ENCODE measurements at places on chromosomes 1 and 21. TPM values are rescaled to one million over a fixed set of nuclear protein-coding genes. Genes with fewer than 3 reads are reported as not detected.

The C1orf53 gene
- 12.6 TPM for total RNA-seq

The MPL gene
- not detected for total RNA-seq

The IL24 gene
- not detected for total RNA-seq

The INPP5B gene
- total RNA-seq: 15.7 TPM

The SLFNL1 gene
- total RNA-seq: 0.05 TPM

The NBPF20 gene
- total RNA-seq: 3.3 TPM

The FAAH gene
- 0.26 TPM for total RNA-seq

The CTSK gene
- total RNA-seq: 2.6 TPM

The AVPR1B gene
- total RNA-seq: not detected

The SLC1A7 gene
- total RNA-seq: 0.21 TPM
